Activated gamma-delta T cell treated with Interleukin-2 at 50 U/mL for 16 hours (primary cell): ENCODE measurements at places on chromosomes 4 and X.

- DNase-seq = no peak
These were observed 8.7 kb upstream of the TBC1D9 start for GRCh38 chr4:140764785-140765392.

DNA sequence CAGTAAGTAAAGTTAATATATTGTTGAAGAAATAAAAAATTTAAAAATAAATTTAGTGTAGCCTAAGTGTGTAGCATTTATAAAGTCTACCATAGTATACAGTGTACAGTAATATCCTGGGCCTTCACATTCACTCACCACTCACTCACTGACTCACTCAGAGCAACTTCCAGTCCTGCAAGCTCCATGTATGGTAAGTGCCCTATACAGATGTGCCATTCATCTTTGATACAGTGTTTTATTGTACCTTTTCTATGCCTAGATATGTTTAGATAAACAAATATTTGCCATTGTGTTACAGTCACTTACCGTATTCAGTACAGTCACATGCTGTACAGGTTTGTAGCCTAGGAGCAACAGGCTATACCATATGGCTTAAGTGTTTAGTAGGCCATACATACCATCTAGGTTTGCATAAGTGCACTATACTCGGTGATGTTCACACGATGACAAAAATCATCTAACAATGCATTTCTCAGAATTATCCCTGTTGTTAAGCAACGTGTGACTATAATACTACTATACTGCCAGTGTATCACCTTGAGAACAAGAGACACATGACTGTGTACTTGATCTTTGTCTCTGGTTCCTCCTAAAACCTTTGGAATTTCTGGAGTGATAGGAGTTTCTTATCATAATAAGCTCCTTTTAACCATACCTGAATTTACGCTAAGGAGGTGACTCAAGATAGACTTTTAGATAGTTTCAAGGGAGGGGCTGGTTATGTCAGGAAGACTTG is 25.8 kb upstream of the SEPTIN11 start:
- no peak for DNase-seq

- no peak for DNase-seq
These were observed 11.3 kb downstream of the PPA2 start for GRCh38 chr4:105462576-105462975.

DNA sequence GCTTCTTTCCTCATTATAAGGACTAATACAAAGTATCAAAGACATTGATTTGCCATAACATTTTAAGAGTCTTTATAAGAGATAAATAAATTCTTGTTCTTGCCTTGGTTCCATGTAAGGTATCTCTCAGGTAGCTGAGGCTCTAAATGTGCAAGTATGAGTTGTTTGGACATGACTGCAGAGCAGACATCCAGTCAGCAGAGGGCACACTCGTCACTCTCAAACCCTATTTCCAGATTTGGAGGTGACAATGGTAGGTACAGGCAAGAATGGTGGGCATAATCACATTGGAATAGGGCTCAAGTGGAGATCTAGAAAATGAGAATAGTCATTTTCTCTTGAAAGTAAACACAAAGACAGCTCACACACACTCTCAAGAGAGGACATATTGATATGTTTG is 133.3 kb upstream of the ZIC3 start:
- DNase-seq = no peak

DNA sequence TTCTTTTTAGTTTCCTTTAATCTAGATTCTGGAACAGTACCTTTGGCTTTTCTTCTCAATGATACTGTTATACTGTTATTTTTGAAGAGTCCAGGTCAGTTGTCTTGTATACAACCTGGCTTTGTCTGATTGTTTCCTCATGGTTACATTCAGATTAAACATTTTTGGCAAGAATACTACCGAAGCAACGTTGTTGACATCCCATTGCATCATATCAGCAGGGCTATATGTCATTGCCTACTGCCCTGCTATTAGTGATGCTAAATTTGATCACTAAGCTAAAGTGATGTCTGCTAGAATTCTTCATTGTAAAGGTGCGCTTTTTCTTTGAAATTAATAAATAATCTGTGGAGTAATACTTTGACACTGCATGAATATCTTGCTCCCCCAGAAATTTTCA is 5.8 kb upstream of the ATP1B4 start:
- DNase-seq = no peak

- no peak for DNase-seq
These were observed 95.3 kb upstream of the MCF2 start for GRCh38 chrX:139803224-139803623.

DNA sequence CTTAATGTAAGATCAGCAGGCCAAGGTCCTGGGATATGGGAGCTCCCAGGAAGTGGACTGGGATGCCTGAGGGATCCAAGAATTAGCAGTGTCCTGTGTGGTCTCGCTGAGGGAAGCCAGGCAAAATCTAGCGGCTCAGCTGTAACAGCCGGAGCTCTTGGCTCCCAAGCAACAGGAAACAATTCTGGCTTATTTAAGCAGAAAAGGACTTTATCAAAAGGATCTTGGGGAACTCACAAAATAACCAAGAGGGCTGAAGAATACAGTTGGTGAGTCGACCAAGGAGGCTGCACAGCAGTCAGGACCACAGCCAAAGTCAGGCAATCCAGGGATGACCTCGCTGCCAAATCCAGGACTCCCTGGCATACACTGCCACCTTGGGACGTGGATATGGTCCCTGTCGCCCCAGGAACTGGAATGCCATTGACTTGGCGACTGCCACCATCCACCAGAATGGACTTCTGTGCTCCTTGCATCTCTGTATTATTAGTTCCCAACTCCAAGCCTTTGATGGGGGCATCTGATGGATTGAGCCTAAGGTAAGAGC is 165.3 kb upstream of the BCOR start:
- DNase-seq = no peak

GRCh38 chr4:3746701-3747580 is 19.2 kb upstream of the ADRA2C start:
- DNase-seq = no peak

GRCh38 chr4:124483048-124483906 is 229.3 kb downstream of the ANKRD50 start:
- DNase-seq = no peak
